ENCODE measurements at places on chromosomes 16 and 17.
A peak's percentile ranks its signal among the peaks of the same experiment; 100 is the strongest.

- DNase-seq, result no peak
Measured at GRCh38 chr16:57544124-57544653, 1.7 kb downstream of the ADGRG5 start.

DNA sequence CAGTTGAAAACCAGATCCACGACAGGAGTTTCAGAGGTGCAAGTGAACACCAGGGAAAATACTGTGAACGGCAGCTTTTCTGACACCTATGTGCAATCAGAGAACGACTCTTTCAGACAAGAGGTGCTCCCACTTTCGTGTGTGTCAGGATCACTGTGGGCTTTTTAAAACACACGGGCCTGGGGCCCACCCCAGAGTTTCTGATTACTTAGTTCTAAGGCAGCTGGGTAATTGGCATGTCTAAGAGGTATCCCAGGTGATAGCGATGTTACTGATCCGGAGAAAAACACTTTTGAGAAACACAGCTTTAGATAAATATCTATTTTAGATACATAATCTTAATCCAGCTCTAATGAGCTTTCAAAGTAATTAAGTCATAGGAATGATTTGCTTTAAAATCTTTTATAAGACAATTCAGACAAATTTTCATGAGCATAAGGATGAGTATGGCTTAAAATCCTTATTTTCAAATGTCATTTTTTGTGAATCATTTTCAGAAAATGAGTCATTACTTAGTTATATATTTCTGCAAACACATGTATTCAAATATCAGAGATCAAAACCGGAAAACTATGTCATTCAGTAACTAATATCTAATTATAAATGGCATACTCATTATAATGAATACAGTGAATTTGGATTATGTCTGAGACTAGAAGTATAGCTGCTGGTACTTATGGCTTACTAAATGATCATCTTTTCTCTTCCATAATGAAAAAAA, 217.9 kb upstream of the PSMD7 start:
- DNase-seq, result no peak

- no peak for DNase-seq
Measured at GRCh38 chr16:88195911-88196465, 186.8 kb upstream of the ZNF469 start.

DNA sequence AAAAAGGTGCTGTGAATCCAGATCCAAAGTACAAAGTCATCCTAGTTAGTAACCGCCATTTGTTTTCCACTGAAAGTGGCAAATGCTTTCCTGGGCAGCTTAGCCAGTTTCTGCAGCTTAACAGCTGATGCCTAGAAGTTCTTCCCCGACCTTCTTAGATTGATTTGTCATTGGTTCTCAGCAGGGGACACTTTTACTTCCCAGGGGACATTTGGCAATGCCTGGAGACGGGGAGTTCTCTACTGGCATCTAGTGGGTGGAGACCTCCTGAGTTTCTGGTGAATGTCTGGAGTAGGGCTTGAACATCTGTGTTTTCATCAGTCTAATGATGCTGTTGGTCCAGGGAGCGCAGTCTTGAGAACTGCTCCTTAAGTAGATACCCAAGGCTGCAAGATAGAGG, 7.6 kb downstream of the DNAJA3 start:
- DNase-seq, result no peak

DNA sequence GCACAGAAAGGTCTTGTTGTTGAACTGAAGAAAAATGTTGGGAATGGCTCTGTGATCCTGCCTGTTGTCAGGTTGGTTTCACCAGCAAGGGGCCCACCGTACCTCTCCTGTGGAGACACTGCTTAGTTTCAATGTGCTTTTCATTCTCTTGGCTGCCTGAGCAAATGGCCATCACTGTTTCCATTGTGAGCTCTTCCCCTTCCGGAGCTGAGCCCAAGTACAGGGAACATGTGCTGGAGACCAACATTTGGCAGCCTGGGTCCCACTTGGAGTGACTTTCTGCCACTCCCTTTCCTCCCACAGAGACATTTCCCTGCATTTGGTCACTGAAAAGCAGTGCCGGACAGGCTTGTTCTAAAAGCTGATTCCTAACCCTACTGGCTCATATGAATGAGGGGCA, 23.1 kb downstream of the GABARAPL2 start:
- DNase-seq, result no peak

DNA sequence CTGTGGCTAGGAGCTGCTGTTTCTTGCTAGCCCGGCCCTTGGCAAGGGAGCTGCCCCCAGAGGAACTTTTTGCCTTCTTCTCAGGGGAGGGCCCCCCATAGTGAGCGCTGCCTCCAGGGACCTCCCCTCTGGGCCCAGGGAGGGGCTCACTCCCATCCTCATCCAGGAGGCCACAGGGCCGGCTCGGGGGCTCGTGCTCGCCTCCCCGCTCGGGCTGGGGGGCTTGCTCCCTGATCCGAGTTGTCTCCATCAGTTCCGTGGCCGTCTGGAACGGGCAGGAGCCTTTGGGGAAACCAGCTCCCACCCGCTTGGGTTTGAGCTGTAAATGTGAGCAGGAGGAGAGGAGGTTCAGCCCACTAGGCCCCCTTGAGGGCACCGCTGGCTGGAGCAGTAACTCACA, 4.1 kb upstream of the SMIM5 start:
- DNase-seq, result no peak

- DNase-seq, result peak; percentile 41
Measured at GRCh38 chr17:45221081-45222013, at the start of gene FMNL1. FMNL1 (plus strand) TSS chr17:45221885; CDS start chr17:45222125, 240 bp downstream.
